Brain pericyte (primary cell): ENCODE measurements at places on chromosomes 5 and 9.
A peak's percentile ranks its signal among the peaks of the same experiment; 100 is the strongest.

GRCh38 chr9:106818034-106818433 lies 44.9 kb upstream of the ZNF462 start:
- DNase-seq, result no peak

GRCh38 chr5:73853091-73853490 lies 227.1 kb downstream of the ARHGEF28 start:
- DNase-seq, result peak; percentile 7

DNA sequence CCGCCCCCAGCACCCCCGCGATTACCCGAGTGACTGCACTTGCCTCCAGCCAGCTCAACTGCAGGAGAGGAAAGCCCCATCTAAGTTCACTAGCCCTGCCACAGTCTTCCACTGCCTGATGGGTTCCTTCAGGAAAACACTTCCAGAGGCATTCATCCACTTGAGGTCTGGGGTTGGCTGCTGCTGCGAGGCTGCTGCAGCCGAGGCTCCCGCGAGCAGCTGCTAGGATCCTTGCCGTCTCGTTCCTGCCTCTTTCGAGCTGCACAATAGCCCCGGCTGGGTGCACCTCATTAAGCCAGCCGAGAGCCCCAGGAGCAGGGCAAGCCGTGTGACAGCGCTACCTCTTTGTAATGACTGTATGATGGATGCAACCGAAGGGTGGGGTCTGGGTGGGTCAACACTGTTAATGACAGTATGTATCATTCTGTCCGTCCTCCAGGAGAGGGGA lies 24.2 kb upstream of the ELAVL2 start:
- DNase-seq, result no peak

DNA sequence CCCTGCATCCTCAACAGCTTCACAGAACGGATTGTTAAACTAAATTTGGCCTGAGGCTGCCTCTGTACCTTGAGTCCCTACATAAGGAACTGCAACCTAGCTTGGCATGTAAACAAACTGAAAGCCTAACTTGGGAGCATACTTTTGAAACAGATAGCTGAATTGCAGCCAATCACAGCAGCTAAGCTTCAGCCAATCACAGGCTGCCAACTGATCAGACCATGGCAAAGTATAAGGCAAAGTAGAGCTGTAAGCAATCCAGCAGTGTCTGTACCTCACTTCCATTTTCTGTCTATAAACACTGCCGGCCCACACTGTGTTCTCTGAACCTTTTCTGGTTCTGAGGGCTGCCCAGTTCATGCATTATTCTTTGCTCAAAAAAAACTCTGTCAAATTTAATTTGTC lies 8.9 kb upstream of the ZNF483 start:
- DNase-seq, result no peak

DNA sequence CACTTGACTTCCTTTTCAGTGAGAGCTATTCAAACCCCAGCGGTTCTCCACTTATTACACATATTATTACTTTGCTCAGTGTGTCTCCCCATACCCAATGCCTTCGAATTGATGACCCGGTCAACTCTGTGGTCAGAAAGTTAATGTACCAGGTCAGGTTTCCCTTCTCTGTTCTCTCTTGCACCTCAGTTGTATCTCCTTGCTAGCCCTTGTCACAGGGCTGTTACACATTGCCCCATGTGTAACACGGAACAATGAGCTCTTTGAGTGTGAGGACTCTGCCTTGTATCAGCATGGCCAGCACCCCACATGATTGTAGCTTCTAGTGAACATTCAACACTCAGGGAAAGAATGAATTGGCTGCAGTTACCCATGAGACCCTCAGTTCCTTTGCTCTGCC lies 73.6 kb downstream of the DOCK2 start:
- no peak for DNase-seq

DNA sequence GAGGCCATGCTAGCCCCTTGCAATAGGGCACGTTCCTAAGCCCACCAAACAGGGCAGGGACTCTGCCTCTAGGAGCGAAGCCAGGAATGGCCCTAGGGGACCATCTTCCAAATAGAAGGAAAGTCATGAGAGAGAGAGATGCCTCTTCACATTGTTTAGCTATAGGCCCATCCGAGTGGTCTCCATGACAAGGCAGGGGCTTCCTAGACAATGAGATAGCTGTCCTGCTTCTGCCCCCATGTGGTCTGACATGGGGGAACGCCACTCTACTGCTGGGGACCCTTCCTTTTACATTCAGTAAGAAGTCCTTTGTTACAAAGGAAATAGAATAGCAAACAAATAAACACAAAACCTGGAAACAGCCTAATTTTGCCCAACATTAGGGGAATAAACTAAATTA lies 17.9 kb upstream of the KIF4B start:
- DNase-seq, result no peak

- DNase-seq, result no peak
Measured at GRCh38 chr5:78744951-78745534, 96.5 kb upstream of the LHFPL2 start.

DNA sequence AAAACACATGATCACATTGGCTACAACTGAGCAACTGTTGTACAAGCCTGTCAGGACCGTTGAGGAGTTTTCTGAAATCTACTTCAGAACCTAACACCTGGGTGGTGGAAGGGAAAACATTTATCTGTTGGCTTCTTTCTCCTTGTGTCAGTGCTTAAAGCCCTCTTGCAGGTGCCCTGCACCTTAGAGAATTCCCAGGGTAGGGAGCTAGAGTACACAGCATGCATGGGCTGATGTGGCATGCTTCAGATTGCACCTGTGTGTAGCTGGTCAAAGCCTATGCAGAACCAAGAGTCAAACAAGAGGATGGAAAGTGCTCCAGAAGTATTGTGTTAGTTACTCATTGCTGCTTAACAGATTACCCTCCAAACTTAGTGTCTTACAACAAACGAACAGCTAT lies 33.6 kb upstream of the ZBED3 start:
- DNase-seq, result no peak

DNA sequence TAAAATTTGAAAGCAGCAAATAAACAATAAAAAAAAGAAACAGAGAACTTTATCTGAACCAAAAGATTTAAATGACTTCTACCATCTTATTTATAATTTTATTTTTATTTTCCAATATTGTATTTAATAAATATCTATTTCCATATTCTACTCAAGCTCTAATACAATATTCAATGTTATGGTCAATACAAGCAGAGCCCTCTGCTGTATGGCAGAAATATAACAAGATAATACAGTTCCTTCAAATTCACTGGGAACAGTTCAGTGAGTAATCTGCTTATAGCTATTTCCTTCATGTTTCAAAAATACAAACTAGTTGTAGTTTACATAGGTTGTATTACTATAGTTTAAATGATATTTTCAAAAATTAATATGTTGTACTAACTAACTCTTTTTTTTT lies 332.7 kb downstream of the PRDM9 start:
- no peak for DNase-seq

- no peak for DNase-seq
Measured at GRCh38 chr5:95620030-95620869, at the start of gene GPR150. Gene GPR150, plus strand, starts transcription at chr5:95620087. Its CDS starts 189 bp downstream, at chr5:95620276.

DNA sequence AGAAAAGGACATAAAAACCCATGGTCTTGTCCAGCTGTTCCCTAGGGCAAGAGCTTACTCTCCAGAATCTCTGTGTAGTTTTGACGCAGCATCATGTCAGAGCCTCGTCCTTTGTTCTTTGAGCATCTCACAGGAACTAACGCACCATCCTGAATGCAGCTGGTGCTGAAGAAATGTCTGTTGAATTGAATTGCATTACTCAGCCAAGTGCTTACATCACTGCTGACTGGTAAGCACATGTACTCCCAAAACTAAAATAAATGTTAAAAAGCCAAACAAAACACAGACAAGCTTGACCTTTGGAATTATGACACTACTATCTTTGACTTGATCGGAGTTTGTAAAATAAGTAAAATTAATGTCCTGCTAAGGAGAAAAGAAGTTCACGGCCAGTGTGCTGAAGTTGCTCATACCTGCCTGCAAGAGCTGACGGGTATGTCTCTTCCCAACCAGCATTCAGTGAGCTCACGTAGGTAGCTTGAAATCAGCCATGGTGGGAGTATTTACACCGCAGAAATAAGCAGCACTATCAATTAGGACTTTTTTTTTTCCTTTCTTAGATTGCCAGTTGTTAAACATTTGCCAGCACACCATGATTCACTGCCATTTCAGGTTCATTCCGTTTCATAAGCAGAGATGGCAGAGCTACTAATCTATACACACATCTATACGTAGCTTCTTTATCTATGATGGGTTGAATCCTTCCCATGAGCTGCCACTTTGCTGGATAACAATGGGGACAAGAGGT lies 310.6 kb upstream of the MSX2 start:
- no peak for DNase-seq

DNA sequence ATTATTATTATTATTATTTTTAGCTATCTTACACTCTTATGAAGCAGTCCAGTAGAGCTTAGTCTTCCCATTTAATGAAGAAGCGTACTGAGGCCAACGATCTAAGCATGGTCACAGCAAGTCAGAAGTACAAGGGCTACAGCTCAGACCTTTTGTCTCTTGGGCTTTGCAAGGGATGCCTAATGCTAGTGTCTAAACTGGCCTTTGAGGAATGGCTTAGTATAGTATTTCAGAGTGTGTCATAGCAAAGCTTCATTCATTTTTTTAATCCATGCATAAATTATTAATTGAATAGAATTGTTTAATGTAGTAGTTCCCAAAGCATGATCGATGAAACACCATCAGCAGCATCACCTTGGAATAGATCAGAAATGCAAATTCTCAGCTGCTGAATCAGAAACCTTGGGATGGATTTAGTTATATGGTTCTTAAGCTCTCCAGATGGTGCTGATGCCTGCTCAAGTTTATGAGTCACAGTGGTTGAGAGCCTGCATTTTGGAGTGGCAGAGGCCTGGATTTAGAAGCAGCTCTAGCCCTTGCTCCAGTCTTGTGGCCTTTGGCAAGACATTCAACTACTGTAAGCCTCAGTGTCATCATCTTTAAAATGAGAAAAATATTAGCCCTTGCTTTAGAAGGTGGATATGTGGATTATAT lies 6.1 kb downstream of the IL12B start:
- DNase-seq, result no peak

DNA sequence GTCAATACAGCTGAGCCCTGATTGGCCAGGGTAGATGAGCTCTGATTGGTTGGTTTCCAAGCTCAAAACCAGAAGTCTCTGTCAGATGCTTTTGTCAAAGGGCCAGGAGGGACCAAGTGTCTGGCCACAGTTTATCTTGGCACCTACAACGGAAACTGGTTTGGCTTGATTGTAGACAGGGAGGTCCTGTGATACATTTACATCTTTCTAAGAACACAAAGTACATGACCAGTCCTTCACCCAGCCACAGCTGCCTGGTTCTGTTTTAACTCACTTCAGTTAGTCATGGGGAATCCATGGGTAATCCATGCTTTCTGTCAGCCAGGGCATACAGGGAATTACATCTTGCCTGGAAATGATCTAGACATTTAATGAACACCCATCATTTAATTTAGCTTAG lies 171.2 kb downstream of the SLC12A2 start:
- DNase-seq, result no peak

DNA sequence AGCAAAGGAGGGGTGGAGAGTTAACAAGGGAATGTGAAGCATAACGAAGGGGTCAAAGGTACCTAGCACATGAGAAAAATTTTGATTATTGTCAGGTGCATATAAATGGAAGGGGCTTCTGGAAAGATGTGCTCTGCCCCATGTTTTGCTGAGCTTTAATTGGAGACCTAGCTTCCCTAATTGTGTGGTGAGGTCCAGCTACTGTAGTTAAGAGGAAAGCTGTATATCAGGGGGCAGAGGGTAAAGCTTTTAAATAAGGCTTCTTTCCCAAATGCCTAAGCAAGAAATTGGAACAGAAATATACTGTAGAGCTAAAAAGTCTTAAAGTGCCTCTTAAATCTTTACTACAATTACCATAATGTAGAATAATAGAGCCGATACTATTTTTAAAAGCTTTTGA lies 267.2 kb downstream of the MAT2B start:
- DNase-seq, result no peak

DNA sequence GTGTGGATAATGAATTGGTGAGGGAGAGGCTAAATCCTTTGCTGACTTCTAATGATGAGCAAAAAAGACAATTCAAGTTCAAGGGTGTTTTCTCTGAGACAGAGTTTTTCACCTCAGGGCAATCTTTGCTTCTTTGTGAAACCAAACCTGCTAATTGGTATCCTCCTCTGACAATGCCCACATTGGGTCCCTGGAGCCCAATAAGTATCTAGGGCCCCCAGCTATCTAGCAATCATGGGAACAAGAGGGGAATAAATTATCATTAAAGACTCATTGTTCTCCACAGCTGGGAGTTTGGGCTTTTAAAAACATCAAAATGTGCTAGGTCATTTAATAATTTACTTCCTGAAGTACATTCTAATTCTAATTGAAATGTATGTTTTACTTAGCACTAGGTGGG lies 227.3 kb downstream of the TMEM167A start:
- DNase-seq, result no peak

GRCh38 chr5:61496860-61497259 lies 164.8 kb downstream of the ZSWIM6 start:
- DNase-seq, result no peak

GRCh38 chr9:130426883-130427282 lies 17.9 kb upstream of the ASS1 start:
- peak; percentile 88 for DNase-seq

DNA sequence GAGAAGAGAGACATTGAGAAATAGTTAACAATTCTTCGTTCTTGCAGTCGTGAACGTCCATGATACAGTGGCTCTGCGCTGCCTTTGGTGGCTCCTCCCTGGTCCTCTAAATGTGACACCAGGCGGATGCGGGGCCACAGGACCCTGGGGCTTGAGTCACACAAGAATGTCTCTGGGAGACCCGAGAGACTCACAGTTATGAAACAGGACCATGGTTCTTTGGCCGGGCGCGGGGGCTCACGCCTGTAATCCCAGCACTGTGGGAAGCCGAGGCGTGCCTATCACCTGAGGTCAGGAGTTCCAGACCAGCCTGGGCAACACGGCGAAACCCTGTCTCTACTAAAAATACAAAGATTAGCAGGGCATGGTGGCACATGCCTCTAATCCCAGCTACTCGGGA lies 767 bp upstream of the ZDHHC11 start:
- no peak for DNase-seq

DNA sequence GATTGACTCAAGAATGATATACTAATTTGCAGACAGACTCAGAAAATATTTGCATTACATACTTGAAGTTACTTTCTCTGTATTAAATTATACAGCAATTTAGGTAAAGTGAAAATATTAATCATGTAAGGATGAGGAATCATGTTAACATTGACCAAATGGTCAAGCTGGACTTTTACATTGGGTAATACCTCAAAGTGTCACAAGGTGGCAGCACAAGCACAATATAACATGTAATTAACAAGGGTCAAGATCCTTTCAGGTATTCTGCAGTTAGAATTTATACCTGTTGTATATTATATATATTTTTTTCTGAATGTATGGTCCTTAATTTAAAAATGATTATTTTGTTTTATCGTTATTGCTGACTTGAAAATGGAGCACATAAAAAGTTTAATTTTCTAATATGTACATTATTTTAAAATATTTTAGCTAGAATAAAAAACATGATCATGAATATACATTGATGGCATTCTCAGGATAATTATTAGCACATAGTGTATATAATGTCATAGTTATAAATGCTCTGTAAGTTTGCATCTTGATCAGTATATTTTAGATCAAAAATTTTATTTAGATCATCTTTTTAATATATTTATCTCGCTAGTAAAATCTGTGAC lies 8.6 kb downstream of the HAPLN1 start:
- no peak for DNase-seq
